ENCODE measurements at places on chromosomes 12 and 14.

- peak overlapping the region; percentile 89 for H3K4me3 ChIP-seq
Observed at GRCh38 chr14:89619596-89619995, 202.6 kb upstream of the FOXN3 start.

DNA sequence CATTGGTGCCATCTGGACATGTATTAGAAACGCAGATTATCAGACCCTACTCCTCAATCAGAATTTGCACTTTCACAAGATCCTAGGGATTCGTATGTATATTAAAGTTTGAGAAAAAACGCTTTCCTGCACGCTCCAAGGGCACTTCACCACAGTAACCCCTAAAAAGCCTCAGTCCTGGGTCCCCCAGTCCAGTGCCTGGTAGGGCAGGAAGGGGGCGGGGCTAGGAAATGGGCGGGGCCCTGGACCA is 369 bp downstream of the DEPDC4 start:
- no peaks in the 10 kb centered on the region for H3K36me3 ChIP-seq
- no peak for DNase-seq
- no peaks in the 10 kb centered on the region for H3K27me3 ChIP-seq
- peak overlapping the region; percentile 96 for H3K4me3 ChIP-seq
- peaks cover 32% of the 10 kb centered on the region for H3K4me1 ChIP-seq

- H3K4me1 ChIP-seq, result peaks cover 9% of the 10 kb centered on the region
- H3K36me3 ChIP-seq, result peaks cover 15% of the 10 kb centered on the region
- H3K27ac ChIP-seq, result no peak overlapping the region
- DNase-seq, result no peak
- H3K4me3 ChIP-seq, result no peak overlapping the region
- no peaks in the 10 kb centered on the region for H3K27me3 ChIP-seq
Observed at GRCh38 chr12:92568691-92569090, 134.1 kb upstream of the PLEKHG7 start.

- no peak overlapping the region for H3K27ac ChIP-seq
- H3K4me1 ChIP-seq, result no peaks in the 10 kb centered on the region
- no peak overlapping the region for H3K4me3 ChIP-seq
- no peak for DNase-seq
- H3K27me3 ChIP-seq, result peaks cover 23% of the 10 kb centered on the region
Observed at GRCh38 chr14:26596543-26597061, 1.2 kb downstream of the NOVA1 start.

DNA sequence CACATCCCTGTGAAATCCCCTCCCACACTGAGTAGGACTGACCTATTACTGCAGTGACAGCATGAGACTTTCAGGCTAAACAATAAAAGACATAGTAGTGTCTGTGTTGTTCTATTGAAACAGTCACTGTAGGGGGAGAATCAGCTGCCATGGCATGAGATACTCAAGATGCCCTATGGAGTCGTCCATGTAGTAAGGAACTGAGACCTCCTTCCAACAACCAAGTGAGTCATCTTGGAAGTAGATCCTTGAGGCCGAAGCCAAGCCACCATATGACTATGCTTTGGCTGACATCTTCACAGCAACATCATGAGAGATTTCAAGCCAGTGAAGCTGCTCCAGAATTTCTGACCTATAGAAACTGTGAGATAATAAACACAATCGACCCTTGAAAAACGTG is 12.1 kb upstream of the LRP6 start:
- H3K36me3 ChIP-seq, result peaks cover 14% of the 10 kb centered on the region
- H3K4me1 ChIP-seq, result no peaks in the 10 kb centered on the region
- H3K27me3 ChIP-seq, result peaks cover 15% of the 10 kb centered on the region
- no peak overlapping the region for H3K4me3 ChIP-seq
- no peak overlapping the region for H3K27ac ChIP-seq

DNA sequence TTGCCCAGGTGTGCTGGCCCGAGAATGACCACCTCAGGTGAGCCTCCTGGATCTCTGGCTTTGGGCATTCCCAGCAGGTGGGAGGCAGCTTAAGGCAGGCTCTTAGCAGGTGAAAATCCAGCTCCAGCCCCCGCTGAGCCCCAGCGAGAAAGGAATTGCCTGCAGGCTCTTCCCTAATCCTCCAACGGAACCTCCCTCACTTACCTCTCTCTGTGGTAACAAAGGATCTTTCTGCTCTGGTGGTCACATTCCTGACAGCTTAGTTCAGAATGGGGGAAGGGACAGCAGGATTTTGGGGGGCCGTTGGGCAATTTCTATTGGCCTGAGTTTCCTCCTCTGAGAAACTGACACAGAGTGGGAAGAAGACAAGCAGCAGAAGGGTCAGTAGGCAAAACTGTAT is 116.0 kb upstream of the LHX5 start:
- no peaks in the 10 kb centered on the region for H3K36me3 ChIP-seq
- H3K4me1 ChIP-seq, result peaks cover 2% of the 10 kb centered on the region
- H3K27me3 ChIP-seq, result peaks cover 38% of the 10 kb centered on the region
- DNase-seq, result no peak
- no peak overlapping the region for H3K27ac ChIP-seq

DNA sequence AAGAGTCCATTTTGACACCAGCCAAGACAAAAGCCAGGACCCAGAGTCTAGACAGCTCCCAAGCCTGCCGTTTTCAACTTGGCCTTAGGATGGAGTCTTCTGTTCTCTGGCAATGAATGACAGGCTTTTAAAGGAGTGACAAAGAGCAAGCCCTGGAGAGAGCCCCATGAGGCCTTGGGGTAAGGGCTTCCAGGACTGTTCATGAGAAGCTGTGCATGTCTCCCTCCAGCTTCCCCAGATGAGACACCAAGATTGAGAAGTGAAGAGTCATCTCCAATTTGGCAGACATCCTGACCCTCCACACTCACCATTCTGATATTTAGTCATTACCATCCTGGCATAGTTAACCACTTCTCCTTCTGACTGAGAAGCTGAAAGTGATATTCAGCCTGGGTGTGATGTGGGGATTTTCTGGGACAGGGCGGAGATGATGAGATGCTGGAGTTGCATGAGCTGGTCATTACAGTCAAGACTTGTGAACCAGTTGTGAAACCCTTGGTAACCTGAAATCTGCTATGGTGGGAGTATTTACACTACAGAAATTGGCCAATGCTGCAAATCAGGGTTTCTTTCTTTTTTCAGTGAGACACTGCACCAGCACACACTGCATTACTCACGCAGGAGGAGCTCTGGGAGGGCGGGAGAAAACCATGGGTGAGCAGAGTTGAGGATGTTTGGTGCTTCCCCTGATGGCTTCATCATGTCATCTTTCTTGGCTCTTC is 77.8 kb downstream of the VCPKMT start:
- H3K27ac ChIP-seq, result peak overlapping the region; percentile 50
- no peak for DNase-seq
- peaks cover 44% of the 10 kb centered on the region for H3K4me1 ChIP-seq

DNA sequence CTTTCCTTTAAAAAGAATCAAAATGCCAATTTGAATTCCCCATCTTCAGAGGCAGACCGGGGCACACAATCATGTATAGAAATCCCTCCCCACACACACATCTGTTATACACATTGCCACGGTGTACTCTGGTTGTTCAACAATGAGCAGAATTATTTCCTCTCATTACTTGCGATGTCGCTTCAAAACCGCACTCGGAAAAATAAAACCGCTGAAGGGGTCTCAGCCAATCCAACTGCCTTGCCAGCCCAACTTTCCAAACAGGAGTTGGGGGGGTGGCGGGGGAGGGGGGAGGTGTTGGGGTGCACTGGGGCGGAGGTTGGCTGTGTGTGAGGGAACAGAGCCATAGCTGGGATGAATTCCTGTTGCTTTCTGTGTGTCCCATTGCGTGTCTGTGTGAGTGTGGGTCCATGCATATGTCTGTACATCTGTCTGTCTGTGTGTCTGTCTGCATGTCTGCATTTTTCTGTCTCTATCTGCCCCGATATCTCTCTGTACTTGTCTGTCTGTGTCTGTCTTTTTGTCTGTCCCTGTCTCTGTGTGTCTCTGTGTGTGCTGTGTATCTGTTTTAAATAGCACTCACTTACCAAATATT is 163.6 kb upstream of the TBX3 start:
- H3K36me3 ChIP-seq, result no peaks in the 10 kb centered on the region
- H3K27ac ChIP-seq, result no peak overlapping the region
- H3K4me1 ChIP-seq, result no peaks in the 10 kb centered on the region
- DNase-seq, result no peak
- H3K4me3 ChIP-seq, result no peak overlapping the region
- no peaks in the 10 kb centered on the region for H3K27me3 ChIP-seq

- no peaks in the 10 kb centered on the region for H3K36me3 ChIP-seq
- no peaks in the 10 kb centered on the region for H3K4me1 ChIP-seq
- H3K27ac ChIP-seq, result no peak overlapping the region
- peaks cover 23% of the 10 kb centered on the region for H3K27me3 ChIP-seq
- H3K4me3 ChIP-seq, result no peak overlapping the region
Observed at GRCh38 chr12:102883204-102883799, 33.7 kb downstream of the PAH start.

DNA sequence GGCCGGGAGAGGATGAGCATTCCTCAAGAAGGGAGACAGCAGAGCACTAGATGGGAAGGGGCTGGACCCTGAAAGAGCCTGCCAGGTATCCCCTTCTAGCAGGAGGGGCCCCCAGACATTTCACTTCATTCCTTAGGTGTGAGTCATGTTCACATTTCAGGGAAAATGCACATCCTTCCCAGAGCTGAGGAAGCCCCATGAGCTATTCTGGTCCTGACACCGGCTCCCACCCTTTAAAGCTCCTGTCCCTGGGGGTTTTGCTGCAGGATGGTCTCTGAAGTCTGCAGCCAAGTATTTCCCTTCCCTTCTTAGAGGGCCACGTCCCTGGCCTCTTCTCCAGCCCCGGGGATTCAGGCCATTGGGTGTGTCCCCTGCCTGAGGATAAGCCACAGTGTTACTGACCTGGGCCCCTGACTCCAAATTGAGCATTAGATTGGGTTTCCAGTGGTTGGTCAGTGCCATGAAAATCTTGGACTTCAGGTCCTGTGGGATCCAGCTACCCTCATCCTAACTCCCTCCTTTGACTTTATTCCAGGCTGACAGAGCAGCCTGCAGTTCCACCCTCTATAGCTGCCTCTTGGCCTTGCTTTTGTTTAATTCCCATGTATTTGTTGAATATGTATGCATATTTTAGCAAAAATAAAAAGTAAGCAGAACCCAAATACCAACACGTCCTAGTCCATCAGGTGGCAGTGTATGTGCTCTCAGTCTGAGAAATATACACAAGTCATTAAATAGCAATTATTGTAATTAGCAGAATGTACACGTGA is 267.1 kb downstream of the CACNA1C start:
- H3K4me3 ChIP-seq, result no peak overlapping the region
- H3K36me3 ChIP-seq, result no peaks in the 10 kb centered on the region
- peaks cover 10% of the 10 kb centered on the region for H3K27me3 ChIP-seq
- no peaks in the 10 kb centered on the region for H3K4me1 ChIP-seq
- no peak for DNase-seq

DNA sequence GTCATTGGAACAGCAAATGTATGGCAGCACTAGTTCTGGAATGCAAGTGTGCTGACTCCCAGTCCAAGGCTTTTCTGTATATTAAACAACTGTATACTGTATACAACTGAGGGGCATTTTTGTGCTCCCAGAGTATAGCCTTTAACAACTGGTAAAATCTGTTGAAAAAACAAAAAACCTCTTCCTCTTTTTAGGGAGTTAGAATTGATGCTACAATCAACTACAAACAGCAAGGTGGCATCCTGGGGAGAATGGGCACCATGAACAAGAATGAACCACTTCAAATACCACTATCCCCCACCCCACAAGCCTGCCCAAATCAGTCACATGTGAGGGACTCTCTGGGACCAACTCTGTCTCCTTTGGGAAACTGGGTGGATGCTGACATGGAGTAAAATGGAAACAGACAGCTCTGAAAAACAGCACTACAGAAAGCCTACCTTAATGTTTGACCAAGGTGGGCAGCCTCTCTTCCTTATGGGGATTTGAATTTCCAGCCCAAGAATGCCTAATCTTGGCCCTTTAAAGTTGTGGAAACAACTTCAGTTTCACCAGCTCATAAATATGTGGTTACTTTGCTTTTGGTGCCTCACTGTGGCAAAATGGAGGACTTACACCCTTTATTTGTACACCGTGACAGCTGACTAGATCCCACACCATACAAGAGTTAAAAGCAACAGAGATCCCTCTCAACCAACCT is 7.5 kb downstream of the VTI1B start:
- H3K27ac ChIP-seq, result peak overlapping the region; percentile 81
- no peaks in the 10 kb centered on the region for H3K27me3 ChIP-seq
- H3K4me3 ChIP-seq, result no peak overlapping the region
- DNase-seq, result peak; percentile 42
- H3K4me1 ChIP-seq, result peaks cover 27% of the 10 kb centered on the region
- H3K36me3 ChIP-seq, result peaks cover 20% of the 10 kb centered on the region

DNA sequence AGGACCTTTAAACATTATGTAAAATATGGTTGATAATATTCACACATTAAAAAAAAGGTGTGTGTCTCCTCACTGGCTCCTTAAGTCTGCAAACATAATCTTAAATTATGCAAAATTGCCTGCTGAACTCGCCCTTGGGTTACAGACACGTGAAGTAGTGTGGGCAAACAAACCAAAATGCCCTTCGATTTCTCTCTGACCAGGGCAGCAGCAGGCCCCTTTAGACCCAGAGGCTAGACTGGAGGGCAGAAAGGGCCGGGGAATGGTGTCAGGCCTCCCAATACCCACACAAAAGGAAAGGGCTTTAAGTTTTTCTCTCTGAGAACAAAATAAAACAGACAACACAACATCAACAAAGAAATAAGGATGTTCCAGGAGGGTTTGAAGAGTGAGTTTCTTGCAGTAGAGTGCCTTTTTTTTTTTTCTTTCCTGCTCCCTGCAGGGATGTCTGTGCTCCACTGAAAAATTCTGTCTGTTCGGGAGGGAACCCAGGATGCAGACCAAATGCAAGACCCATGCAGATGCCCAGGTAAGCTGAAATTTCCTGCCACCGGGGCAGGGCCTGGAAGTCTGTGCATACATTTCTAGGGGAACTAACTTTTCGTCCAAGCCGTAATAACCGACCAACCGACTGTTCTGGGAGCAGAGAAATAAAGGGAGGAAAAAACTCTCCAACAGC is 1.7 kb downstream of the TBX3 start:
- no peak overlapping the region for H3K27ac ChIP-seq
- no peak for DNase-seq
- peaks cover 25% of the 10 kb centered on the region for H3K4me1 ChIP-seq
- H3K27me3 ChIP-seq, result peaks cover 84% of the 10 kb centered on the region

DNA sequence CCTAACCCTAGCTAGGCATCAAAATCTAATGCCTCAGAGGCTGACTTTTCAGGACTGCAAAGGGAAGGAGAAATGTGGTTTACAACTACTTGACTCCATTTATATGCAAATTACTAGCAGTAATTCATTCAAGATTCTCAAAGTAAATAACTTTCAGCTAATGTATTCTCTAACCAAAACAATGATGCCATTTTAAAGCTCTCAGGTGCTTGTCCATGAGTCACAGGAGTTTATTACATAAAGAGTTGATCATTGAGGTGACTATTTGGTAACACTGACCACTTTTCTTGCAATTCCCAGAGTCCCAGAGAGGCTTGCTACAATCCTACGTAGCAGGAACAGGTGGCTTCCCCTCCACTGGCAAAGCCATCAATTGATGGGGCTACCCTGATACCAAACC is 109.0 kb upstream of the SLC35F4 start:
- H3K4me3 ChIP-seq, result no peak overlapping the region
- no peaks in the 10 kb centered on the region for H3K36me3 ChIP-seq
- peaks cover 7% of the 10 kb centered on the region for H3K27me3 ChIP-seq
- no peak for DNase-seq
- H3K4me1 ChIP-seq, result no peaks in the 10 kb centered on the region
- no peak overlapping the region for H3K27ac ChIP-seq

Data from naive thymus-derived CD8-positive, alpha-beta T cell (primary cell).